ENCODE measurements at places on chromosomes 5 and 9.

DNA sequence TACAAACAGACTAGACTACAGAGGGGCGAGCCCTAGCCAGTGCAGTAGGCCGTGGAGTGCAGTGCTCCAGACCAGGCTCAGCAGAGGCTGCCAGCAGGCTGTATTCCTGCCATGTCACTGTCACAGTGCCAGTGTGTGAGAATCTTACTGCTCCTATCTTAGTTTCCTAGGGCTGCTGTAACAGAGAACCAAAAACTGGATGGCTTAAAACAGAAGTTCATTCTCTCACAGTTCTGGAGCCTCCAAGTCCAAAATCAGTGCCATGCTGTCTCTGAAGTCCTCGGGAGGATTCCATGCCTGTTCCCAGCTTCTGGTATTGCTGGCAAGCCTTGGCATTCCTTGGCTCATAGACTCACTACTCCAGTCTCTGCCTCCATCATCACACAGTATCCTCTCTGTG lies 75.0 kb upstream of the SAP30L start:
- DNase-seq: no peak

DNA sequence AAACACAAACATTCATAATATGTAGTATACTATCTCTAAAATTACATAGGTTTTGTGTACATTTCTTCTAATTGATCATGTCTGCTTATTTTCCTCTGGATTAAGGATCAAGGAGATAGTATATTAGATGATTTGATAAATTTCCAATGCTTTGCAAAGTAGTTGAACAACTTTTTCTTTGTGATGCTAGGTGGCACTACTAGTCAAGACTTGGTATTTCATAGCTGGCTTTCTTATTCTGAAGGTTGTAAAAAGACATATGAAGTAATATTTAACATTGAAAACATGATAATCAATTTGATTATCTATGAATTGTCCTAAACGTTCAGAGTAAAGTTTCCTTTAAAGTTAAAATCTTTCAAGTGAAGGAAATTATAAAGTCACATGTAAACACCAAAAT lies 106.1 kb upstream of the FGF10 start:
- no peak for DNase-seq

GRCh38 chr5:58060996-58061395 lies 398.9 kb downstream of the PLK2 start:
- no peak for DNase-seq

DNA sequence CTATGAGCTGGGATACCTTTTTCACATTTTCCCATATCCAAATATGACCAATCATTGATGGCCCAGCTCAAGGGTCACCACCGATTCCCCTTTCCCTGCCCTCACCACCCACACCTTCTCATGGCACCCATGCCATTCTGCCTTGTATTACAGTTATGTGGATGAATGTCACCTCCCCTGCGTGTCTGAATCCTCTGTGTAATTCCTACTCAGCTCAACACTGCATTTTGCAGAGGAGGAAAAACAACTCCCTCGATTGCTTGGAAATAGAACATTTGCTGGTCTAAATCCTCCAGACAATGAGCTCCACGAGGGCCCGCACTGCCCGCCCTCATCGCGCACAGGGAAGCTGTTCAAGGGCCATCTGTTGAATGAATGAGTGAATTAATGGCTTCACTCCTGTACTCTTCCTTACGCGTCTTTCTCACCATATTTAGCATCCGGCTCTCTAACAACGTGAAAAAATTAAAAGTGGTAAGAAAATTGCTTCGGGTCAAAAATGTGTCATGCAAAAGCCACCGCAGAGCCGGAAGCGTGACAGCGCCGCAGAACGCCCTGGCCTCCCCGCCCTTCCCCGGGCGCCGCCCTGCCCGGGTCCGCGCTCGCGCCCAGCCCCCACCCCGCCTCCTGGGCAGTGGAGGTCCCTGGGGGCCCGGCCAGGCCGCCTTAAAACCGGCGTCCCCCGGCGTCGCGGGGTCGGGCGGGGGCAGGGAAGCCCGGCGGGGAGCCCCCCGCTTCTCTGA lies 704 bp downstream of the SUSD1 start:
- DNase-seq: no peak

- peak; percentile 32 for DNase-seq
Observed at GRCh38 chr9:114203410-114204140, 48.2 kb downstream of the COL27A1 start.
